ENCODE measurements at places on chromosomes 11 and 22.

DNA sequence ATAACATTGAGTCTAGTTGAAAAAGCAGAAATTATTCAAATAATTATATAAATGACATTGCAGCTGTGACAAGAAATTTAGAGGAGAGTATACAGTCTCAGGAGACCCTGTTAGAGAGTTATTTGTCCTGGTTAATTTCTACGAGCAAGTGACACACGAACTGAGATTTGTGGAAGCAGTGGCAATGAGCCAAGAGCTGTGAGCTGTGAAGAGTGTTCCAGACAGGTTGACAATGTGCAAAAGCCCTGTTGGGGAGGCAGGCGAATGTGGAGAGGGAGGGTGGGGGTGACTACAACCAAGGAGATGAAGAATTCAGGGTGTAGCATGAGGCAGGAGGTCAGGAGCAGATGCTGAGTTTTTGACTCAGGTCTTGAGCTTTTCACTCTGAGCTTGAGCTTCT lies 620.2 kb upstream of the TENM4 start:
- DNase-seq: no peak

GRCh38 chr22:39958009-39958711 lies 2.0 kb upstream of the TMA7B start:
- DNase-seq: no peak

- no peak for DNase-seq
These were observed 39.7 kb upstream of the CCDC89 start for GRCh38 chr11:85725510-85726258.

GRCh38 chr11:122207921-122208764 lies 92.1 kb upstream of the BLID start:
- no peak for DNase-seq

DNA sequence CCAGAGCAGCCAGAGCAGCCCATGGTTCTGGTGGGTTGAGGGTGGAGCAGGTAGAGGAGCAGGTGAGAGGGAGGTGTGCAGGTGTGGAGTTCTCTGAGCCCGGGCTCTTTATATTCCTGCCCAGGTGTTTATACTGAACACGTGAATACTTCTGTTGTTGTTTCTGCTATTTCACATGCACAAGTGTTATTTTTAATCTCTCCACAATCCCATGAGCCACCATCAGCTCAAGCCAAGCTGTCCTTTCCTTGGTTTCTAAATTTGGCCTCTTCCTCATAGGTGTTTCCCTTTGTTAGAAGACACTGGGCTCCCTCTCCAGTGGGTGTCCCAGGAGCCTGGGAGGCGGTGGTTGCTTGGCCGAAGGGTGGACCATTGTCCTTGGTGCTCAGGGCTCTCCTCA lies at the start of gene KRTAP5-3:
Gene KRTAP5-3, minus strand, starts transcription at position 101 of the 400 bp plus-strand sequence. Its CDS starts 78 bp downstream, at position 23.
- no peak for DNase-seq

DNA sequence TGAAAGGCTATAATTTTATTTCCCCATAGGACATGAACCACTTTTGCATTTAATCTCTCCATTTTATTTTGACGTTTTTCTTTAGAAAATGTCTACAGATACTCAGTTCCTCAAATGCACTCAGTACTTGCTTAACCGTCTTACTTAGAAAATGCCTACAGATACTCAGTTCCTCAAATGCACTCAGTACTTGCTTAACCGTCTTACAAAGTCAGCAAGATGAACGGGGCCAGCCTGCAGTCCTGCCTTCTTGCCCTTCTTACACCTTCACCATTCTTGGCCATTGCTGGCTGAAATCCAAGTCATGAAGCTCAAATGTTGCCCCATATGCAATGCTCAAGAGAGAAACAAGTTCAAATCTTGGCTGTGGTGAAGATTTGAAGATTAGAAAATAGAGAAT lies 34.1 kb downstream of the CSNK2A3 start:
- no peak for DNase-seq

DNA sequence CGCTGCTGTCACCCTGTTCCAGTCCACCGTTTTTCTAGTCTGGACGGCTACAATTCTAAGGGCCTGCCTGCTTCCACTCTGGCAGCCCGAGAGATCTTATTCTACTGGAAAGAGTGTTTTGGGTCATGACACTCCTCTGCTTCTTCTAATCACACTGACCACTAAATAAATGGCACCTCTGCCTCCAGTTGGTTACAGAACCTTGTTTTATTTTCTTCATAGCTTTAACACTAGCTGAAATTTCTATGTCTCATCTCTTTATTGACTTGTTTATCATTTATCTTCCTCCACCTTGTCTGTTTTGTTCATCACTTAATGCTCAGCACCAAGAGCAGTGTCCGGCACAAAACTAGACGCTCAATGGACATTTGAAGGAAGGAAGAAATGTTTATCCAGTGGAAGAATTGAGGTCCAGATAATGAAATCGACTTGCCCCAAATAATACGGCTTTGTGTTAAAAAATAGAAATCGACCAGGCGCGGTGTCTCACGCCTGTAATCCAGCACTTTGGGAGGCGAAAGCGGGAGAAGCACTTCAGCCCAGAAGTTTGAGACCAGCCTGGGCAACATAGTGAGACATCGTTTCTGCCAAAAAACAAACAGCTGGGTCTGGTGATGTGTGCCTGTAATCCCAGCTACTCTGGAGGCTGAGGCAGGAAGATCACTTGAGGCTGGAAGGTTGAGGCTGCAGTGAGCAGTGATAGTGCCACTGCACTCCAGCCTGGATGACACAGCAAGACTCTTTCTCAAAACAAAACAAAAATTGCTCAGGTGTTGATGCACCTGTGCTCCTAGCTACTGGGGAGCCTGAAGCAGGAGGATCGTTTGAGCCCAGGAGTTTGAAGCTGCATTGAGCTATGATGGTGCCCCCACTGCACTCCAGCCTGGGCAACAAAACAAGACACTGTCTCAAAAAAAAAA lies 693 bp upstream of the PRR14L start:
- no peak for DNase-seq

GRCh38 chr11:112903340-112903739 lies 57.9 kb upstream of the NCAM1 start:
- DNase-seq: no peak

- no peak for DNase-seq
These were observed 44.2 kb upstream of the LINC01488 start for GRCh38 chr11:69437001-69437875.

GRCh38 chr11:69357458-69358397 lies 63.8 kb downstream of the MYEOV start:
- no peak for DNase-seq

DNA sequence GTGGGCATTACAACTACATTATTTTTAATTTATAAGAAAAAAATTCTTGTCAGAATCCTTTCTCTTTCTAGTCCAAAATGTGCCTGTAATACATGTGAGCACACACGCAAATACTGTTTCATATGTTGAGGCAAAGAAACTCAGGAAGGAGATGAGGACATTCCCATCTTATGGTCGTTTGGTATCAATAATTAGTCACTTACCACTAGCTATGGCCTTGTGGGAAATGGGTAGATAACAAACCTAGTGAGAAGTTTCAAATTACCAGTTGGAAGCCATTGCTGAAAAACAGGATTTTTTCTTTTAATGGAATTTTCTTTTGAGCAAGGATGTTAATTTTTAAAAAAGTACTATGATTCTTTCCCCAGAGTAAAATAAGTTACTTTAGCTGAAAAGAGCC lies 25.7 kb downstream of the AMOTL1 start:
- DNase-seq: no peak

DNA sequence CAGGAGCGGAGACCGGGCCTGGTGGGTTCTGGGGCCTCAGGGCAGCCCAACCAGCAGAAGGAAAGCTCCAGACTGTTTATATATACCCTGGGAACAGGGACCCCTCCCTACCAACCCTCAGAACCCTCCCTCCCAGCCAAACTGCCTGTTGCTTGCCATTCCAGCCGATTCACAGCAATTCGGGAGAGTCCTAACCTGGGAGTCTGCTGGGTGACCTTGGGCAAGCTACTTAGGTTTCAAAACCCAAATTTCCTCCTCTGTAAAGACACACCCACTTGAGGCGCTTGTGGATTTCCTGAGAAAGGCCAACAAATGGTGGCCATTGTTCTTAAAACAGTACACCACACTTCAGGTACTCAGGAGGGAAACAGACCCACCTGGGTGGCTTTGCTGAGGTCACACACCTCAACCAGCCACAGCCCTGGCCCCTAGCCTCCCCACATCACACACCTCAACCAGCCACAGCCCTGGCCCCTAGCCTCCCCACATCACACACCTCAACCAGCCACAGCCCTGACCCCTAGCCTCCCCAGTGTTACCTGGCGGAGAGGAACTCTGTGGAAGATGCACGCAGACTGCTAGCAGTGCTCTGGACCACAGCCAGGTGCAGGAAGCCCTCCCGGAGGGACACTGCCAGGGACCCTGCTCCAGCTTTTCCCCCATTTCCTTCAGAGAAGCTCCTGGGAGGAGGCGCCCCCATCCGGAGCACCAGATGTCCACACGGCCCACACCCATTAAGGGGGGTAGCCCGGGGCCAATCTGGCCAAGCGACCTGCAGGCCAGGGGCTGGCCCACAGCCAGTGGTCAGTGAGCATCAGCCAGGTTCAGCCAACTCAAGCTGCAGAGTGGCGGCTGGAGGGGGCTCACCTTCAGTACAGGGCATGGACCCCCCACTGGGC lies 6.2 kb downstream of the SHISA8 start:
- no peak for DNase-seq

- DNase-seq: no peak
These were observed 30.1 kb upstream of the ZBTB44 start for GRCh38 chr11:130344841-130345240.

GRCh38 chr22:35589071-35589755 lies 27.9 kb downstream of the MB start:
- DNase-seq: no peak

GRCh38 chr11:68589547-68590216 lies 94.7 kb upstream of the GAL start:
- DNase-seq: no peak

DNA sequence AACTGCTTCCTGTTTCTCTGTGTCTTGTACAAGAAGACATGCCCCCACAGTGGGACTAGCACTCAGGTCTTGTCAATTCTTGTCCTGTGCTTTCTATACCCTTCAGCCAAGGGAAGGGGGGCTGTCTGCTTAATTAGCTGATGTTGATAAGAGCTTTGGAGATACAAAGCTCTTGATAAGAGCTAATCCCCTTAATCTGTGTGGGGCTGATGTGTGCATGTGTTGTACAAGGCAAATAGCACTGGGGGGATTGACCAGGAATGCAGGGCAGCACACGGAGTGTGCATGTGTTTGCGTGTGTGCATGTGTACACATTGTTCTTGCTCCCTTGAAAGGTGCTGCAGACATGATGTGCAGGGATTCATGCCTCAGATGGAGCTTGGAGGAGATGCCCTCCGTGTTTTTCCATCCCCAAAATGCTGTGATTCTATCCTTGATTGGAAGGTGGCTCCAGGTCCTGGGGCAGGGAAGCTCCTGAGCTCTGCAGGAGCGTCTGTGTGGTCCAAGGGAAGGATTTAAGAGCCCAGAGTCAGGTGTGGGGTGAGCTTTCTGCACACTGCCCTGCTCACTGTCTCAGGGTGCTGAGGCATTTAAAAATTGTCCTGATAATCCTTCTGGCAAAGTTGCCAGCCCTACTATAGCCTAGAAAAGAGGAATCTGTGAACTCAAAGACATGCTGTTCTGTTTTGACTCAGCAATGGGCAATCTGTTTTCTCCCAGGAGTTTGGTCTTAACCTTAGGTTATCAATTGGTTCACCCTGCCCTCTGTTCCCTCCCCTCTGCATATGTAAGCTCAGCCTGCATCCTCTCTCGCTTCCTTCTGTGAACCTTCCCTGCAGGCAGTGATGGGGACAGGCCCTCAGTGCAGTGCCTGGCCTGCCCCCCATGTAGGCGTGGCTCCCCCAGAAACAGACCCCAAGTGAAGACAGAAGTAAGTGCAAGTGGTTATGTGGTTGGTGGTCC lies 102.0 kb downstream of the GRIK4 start:
- no peak for DNase-seq

- DNase-seq: no peak
These were observed 90.7 kb upstream of the RAG2 start for GRCh38 chr11:36688571-36689291.

- DNase-seq: no peak
These were observed 14.0 kb downstream of the RPUSD4 start for GRCh38 chr11:126197277-126197939.

- no peak for DNase-seq
These were observed 34.0 kb upstream of the TFIP11 start for GRCh38 chr22:26546282-26546681.

DNA sequence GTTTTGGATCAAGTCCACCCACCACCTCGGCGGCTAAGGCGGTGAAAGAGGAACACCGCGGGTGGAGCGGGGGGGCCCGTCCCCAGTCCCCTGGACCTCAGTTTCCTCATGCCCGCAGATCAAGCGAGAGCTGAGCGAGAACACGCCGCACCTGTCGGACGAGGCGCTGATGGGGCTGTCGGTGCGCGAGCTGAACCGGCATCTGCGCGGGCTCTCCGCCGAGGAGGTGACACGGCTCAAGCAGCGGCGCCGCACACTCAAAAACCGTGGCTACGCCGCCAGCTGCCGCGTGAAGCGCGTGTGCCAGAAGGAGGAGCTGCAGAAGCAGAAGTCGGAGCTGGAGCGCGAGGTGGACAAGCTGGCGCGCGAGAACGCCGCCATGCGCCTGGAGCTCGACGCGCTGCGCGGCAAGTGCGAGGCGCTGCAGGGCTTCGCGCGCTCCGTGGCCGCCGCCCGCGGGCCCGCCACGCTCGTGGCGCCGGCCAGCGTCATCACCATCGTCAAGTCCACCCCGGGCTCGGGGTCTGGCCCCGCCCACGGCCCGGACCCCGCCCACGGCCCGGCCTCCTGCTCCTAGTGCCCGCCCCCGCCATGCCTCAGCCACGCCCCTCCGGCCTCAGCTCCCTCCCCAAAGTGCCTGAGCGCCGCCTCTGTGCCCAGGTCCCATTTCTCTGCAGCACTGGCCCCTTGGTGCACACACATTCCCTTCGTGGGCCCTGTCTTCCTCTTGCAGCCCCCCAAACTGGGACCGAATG lies 12.7 kb downstream of the MAFF start:
- DNase-seq: no peak

GRCh38 chr22:21827628-21828267 lies 39.7 kb downstream of the MAPK1 start:
- no peak for DNase-seq

GRCh38 chr11:69686856-69687255 lies 11.7 kb upstream of the LTO1 start:
- no peak for DNase-seq

GRCh38 chr11:116409238-116409637 lies 363.5 kb downstream of the BUD13 start:
- no peak for DNase-seq
